ENCODE measurements at places on chromosomes 7 and 10.

DNA sequence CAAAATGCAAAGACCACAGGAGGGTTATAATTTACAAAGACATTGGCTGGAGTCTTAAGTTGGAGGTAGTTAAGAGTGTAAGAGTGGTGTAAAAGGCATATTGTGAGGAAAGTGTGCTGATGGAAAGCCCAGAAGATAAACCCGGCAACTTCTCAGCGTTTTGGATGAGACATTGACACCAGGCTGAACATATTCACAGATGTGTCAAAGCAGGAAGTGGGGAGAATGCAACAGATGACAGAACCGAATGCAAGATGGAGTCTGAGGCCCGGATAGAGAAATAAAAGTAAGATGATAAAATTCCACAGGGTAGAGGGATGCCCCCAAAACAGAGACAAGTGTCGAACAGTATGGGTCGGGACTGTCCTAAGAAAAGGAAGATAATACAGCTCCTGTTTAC lies 230.4 kb upstream of the TMEM72 start:
- no peak for DNase-seq

DNA sequence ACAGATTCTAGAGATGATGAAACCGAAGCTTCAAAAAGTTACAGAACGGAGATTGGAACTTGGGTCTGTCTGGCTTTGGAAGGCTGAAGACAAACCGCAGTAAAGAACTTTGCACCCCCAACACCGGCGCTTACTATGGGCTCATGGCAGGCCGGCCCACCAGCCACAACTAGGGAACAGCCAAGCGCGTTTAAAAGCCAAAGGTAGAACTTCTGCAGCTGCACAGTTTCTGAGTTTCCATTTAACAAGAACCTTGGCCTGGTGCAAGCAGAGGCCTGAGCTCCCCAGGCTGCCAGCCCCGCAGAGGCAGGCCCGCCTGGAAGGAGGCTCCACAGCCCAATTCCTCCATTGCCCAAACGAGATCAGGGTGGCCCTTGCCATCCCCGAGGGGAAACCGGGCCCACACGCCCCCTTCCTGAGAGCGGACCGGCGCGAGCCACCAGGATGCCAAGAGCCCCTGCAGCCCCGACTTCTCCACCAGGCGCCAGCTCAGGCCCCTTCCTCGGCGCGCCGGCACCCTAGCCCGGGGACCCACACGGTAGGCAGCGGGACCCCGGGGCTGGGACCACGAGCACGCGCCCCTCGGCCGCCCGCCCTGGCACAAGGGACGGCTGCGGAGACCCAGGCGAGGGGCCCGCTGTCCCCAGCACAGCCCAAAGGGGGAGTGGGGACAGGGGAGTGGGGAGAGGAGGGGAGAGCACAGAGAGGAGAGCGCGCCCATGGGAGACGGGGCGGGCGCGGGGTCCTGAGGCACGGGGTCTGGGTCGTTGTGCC lies 566 bp downstream of the MAD1L1 start:
- no peak for DNase-seq

DNA sequence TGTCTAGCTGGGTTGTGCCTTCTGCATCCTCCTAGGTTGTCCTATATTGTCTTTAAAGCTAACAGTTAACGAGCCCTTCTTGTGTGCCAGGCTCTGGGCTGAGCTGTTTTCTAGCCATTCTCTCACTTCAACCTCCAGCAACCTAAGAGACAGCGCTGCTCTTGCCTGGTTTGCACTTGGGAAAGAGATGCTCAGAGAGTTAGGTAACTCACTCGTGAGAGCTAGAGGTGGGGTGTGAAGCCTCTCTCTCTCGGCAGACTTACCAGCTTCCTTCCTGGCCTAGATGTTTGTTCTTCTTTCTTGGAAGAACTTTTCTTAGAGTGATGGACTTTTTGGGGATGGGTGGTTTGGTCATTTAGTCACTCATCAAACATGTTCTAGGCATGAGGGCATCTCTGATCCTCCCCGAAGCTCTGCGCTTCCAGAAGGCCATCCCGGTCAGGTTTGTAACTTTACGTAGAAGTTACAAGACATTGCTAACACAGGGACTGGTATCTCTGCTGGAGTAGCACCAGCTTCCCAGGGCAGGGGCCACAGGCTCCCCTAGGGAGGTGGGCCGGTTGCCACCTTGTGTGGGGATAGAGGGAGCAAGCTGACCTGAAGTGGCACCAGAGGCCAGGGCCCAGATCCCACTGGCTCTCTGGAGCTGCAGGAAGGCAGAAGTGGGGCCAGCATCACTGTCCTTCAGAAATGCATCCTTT lies 14.3 kb downstream of the TSPAN15 start:
- DNase-seq, result no peak

- DNase-seq, result no peak
These were observed 21.4 kb upstream of the ASZ1 start for GRCh38 chr7:117448655-117449054.

- DNase-seq, result no peak
These were observed 635.3 kb downstream of the INHBA start for GRCh38 chr7:41067576-41067975.

DNA sequence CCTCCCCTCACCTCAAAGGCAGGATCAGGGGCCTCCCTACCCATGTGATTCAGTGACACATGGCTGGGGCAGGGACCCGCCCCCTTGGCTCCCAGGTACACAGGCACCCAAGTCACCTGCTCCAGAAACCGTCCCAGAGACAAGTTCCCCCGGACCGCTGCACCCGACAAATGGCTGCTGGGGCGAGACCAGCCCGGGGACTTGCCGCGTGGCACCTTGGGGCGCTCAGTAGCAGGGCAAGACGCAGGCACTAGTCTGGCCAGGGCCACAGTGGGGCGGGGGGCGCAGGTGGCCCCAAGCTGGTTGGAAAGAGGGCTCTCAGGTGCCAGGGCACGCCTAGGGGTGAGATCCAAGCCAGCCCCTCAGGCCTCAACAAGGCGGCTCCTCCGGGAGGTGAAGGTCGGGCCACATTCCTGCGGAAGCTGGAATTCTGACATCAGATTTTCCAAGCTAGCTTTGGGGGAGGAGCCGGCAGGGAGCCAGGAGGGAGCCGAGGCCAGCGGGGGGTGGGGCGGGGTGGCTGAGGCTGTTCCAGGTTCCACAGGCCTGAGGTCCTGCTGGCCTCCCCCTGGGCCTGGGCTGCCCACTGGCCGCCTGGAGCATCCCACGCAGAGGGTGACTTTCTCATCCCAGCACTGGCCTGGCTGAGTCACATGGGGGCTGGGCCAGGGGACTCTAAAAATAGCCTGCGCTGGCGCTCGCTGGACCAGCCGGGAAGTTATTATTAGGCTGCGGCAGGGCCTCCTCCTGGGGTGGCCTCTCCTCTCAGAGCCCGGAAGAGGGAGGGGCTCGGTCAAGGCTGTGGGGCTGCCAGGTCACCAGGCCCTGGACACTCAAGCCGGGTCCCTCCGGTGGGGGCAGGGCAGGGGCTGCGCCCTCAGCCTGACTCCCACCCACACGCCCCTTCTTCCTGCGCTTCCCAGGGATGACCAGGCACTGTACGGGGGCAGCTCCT lies 20.5 kb upstream of the INPP5A start:
- DNase-seq, result no peak

DNA sequence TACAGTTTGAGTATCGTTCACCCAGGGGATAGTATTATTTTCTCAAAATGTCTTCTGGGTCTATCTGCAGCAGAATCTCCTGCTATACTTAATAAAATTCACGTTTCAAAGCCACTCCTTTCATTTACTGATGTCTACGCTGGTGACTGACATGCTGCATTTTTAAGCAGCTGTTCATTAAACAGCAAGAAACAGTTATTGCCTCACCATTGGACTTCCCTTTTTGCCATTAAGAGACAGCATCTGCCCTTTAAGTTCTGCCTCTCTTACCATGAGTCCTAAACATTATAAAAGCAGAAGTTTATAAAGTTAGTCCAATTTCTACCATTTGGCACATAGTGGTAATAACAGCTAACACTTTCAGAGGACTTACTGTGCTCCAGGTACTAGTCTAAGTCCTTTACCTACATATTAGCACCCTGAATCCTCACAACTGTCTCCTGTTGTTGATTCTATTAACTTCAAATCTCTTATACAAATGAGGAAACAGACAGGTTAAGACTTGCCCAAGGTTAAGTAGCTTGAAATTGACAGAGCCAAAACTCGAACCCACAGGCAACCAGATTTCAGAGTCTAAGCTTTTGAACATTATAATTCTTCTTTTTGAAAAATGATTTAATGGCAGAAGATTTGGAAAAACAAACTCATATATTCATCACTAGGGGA lies 169.5 kb downstream of the SNX13 start:
- peak; percentile 78 for DNase-seq

DNA sequence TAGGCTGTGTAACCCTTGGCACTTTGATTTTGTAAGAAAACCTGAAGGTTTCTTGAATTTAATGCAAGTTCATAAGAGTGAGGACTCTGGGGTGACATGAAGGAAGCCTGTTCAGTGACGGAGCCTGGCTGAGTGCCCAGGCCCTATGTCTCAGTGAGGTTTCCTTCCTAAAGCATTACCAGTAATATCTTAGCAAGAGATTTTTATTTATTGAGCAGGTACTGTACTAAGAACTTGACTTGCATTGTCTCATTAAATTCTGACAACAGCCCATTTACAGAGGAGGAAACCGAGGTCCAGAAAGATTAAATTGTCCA lies 197.2 kb downstream of the HECW1 start:
- DNase-seq, result no peak

DNA sequence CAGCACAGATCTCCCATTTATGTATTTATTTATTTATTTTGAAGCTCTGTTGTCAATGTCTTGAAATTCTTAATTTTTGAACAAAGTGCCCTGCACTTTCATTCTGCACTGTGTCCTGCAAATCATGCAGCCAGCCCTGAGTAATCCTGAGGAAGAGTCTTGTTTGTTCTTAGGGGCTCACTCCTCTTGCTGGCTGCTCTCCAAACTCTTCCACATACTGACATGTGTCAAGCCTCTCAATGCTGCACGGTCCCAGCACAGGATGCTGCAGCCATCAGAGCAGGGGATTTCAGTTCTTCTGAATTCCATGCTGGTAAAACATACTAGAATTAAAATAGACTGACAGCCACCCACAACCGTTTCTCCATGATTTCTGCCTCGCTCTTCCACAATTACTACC lies 207.2 kb downstream of the PARD3 start:
- peak; percentile 17 for DNase-seq

- DNase-seq, result no peak
These were observed 6.5 kb downstream of the RBP4 start for GRCh38 chr10:93594518-93594917.

GRCh38 chr7:155170331-155170730 lies 100.2 kb downstream of the HTR5A start:
- no peak for DNase-seq

GRCh38 chr10:121813211-121813815 lies 114.5 kb downstream of the ATE1 start:
- no peak for DNase-seq

DNA sequence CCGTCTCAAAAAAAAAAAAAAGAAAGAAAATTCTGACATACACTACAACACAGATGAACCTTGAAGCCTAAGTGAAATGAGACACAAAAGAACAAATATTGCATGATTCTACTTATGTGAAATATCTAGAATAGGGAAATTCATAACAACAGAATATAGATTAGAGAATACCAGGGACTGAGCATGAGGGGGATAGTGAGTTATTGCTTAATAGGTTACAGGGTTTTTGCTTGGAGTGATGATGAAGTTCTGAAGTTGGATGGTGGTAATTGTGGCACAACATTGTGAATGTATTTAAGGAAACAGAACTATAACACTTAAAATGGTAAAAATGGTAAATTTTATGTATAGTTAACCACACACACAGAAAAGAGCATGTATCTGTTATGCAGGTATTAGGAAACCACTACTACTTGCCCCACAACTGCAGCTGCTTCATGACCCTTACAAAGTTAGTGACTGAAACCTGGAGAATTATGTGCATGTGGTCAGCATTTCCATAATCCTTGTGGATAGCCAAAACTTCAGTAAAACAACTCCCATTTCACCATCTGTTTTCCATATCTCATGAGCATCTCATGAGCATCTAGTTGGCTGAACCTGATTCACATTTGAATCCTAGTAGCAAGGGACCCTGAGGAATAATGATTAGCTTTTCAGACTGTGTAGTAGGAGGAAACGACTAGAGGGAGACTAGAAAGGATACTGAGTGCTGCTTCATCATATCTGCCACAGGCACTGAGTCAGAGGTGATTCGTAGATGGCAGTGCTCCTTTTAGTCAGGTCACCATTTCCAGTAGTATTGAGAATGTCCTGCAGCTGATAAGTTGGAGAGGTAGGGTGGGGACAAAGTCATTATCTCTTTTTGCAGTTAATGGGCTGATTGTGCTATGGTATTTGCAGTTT lies 26.3 kb downstream of the SAMD8 start:
- DNase-seq, result no peak

DNA sequence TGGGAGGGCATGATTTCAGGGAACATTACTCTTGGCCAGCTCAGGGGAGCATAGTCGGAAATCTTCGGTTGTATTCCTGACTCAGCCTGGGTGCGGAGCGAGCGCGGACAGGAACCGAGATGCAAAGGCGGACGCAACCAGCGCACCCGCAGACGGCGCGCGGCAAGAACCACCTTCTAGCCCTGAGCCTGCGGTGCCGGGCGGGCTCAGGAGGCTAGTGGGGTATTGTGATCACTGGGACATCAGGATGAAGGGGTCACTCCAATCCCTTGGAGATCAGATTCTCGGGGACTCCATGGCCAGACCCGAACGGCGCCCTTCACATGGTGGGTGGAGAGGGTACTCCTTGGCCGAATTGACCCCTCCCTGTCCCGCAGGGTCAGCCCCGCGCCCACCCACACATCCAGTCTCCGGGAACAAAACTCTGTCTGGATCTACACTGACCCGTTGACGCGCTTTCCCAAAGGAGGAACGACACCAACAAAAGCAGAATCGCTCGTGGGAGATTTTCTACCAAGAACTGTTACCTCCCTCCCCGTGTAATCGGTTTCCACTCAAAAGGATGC lies 730.5 kb downstream of the ZWINT start:
- no peak for DNase-seq

DNA sequence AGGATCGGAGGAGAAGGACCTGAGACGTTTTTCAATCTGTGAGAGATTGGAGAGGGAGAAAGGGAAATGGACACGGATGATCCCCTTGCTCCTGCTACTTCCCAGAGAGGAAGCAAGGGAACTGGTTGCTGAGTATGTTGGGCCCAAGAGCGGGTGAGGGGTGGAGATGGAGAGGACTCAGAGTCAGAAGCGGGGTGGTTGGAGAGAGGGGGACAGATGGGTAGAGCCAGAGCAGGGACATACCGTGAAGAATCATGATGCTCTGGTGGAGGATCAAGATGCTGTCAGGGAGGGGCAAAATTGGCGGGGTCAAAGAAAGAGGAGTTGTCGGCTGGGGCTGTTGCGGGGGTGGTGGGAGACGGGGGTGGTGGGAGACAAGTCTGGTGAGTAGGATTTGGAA lies 2.4 kb upstream of the CHST3 start:
- no peak for DNase-seq

- peak; percentile 43 for DNase-seq
These were observed 94.0 kb downstream of the GRK5 start for GRCh38 chr10:119301397-119301796.

- no peak for DNase-seq
These were observed 280.1 kb downstream of the TNS3 start for GRCh38 chr7:47301657-47302295.

Measured in Kasumi-1 (cell line).